ENCODE measurements at places on chromosomes 1 and 21.

DNA sequence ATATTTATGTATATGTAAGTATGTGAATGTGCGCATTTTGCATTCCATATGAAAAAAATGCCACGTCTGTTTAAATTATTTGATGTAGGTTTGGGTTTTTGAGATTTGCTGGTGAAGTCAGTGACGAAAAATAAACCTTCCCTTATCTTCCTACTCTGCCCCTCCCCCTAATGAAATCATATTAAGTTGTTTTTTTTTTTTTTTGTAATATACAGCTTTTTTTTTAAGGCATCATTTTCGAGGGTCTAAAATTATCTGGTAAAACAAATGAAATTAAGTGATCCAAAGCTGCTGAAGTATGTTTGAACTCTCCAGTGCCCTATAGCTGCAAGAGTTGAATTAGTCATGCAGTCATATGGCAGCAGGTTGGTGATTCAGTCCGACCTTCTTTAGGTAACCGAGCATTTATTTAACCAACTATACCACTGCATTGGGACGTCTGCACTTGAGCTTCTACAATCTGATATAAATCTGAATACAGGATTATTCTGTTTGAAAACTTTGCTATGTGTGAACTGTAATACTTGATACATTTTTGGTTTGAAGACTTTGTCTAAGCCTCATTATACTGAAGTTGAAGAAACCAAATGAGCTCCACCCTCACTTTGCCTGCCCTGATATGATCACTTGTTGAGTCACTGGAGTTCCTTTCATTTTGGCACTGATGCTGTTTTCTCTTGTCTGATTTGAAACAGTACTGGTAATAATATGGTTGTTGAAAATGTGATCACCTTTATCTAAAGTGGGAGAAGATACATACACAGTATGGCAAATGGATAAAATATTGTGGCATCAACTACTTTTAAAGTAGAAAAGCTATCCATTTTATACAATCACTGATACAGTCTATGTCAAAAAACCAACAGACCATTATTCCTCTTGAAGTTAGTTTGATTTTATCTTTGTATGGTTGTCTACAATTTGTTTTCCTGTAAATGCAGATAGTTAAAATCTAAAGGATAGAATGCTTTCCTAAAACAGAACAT is 11.7 kb downstream of the PDIK1L start:
- DNase-seq: no peak

DNA sequence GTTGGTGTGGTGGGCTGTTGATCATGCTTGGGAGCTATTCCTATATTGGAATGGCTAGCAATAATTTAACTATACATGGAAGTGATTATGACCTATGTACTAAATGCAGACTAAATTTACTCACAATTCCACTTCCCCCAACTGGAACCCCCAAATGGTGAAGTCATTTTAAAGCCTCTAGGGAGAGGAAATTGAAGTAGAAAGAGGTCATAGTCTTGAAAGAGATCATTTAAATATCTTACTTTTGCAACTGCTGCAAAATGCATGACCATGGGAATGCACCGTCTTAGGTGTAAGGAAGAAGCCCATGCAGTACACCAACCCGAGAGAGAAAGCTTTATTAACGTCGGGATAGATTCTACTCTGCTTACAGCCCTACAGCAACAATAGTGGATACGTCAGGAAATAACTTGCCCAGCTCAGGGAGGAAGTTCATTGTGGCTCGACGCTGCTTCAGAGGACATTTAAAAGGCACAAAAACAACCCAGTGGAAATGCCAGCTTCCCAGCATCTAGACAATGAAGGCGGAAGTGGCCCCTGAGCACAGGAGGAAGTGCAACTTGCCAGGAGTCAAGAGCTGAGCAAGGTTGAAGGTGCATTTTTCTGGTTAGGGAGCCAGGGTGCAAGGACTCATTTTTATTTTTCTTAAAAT is 26.5 kb downstream of the CYYR1 start:
- no peak for DNase-seq

DNA sequence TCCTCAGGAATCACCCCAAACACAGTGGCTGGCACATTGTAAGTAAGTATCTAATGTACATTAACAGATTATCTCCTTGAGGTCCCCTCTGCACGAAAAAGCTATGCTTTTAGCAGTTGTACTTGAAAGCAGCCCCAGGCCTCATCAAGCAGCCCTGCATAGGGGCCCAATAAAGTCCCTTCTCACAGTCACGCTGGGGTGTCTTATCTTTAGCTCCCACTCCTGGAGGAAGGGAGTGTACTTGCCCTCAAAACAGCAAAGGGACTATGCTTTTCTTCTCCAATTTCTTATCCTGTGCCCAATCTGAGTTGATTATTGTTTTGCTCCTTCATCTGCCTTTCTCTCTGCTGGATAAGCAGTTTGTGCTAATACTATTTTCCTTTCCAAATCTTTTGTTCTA is 168.8 kb upstream of the PLXNA2 start:
- no peak for DNase-seq

GRCh38 chr1:110857964-110858948 is 14.7 kb upstream of the CD53 start:
- DNase-seq: no peak

GRCh38 chr1:17108360-17108759 is 10.9 kb downstream of the PADI2 start:
- DNase-seq: no peak

GRCh38 chr1:160846281-160846680 is 16.4 kb downstream of the CD244 start:
- DNase-seq: no peak

DNA sequence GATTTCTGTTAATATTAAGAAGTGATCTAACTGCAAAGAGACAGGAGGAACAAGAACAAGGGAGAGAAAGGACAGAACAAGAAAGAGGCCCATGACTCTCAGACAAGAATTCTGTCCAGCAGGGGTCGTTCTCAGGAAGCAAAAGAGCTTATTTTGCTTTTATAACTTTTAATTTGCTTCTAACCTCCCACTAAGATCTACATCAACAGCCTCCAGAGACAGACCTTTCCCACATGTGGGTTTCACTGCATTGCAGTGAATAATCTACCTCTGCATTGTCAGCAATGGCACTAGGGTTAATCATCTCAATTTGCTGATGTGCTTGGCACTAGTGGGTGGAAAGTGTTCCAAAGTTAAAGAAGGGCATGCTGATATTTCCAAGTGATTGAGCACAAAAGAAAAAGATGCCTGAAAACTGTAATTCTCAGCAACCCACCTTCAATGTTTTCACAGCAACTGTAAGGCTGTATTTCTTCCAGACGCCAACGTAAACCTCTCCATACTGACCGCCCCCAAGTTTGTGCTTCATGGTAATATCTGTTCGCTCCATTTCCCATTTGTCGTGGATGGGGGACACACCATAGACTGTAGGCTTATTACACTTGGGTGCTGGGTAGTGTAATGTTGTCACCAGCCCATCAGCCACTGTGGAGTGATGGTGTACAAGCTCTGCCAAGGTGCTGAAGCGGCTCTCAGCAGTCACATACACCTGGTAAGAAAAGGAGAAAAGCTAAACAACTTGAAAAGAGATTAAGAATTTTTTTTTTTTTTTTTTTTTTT is 39.5 kb downstream of the TOR3A start:
- peak; percentile 61 for DNase-seq

GRCh38 chr1:231420299-231420958 is 1.7 kb downstream of the EGLN1 start:
- no peak for DNase-seq

DNA sequence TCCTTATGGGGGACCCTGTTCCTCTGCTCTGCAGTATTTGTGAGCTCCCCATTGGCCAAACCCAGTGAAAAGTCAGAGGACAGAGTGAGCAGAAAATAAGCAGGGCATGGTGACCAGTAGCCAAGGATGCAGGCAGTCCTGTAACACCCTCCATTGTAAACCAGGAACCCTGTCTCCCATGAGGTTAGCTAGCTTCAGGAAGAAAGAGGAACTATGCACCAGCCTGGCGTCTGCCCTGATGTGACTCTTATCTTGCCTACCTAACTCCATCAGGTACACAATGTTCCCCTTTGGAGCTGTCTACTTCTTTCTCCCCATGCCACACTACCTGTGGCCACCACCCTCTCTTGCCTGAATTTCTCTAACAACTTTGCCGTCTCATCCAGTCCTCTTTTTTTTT is 119.2 kb downstream of the LRIG2 start:
- no peak for DNase-seq

GRCh38 chr21:46054031-46054430 is 43.9 kb upstream of the COL6A2 start:
- DNase-seq: no peak

DNA sequence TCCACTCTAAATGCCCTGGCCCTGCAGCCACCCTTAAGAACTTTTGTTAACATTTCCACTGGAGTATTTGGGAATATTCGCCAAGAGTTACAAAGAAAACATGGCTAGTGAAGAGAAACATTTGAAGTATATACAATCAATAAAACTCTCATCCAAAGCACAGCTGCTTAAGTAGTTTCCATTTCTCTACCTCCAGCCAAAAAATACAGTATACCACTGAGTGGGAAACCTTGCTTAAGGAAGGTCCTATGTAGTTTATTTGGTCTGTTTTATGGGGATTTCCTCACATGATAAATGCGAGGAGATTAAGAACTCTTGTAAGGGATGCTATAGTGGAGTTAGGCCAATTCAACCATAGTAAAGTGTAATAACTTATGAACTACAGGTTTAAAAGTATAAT is 382.5 kb downstream of the NEGR1 start:
- DNase-seq: no peak

DNA sequence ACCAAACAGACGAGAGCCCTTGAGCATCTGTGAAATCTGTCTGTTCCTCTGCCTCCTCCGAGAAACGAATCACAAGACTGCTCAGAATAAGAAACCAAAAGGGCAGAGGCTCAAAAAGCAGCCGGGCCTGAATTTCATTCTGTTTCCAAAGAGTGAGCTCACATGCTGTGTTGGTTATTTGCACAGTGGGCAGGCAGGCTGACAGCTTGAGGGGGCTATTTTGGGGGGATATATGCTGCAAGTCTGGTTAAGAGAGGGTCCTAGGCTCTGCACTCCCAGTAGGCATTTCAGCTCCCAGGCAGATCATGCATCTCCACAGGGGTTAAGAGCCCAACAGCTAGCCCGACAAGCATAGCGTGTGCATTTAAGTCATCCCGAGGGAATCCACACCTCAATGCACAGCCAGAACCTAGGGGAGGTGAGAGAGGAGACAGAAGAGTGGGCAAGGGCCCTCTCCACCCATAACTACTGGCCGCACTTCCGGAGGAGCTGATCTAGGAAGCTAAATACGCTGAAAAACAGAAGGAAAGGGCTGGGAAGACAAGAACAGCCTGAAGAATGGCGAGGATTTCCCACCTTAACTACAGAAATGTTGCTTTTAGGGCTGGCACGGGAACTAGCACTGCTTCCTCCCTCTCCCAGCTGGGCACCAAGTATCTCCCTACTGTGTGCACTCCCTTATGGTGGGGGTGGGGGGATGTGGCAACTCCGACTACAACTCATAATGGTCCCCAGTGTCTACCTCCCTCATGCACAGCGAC is 3.7 kb downstream of the PGBD5 start:
- DNase-seq: no peak

DNA sequence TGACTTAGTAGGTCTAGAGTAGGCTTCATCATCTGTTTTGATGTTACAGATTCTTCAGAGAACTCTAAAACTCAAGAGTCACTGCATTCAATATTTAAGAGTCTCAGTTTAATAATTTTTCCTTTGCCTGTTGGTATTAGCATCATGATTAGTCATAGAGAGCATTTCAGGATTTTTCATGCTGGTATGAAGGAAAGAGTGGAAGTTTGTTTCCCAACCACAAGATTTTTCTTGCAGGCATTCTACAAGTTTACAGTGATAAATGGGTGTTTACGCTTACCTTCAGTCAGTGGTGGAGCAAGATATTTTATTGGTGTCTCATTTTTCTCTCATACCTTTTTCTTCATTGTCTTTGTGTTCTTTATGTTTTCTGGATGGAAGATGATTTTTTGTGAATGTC is 58.4 kb upstream of the MYOCOS start:
- no peak for DNase-seq

GRCh38 chr1:157105988-157106812 is 6.6 kb upstream of the ETV3L start:
- peak; percentile 16 for DNase-seq

DNA sequence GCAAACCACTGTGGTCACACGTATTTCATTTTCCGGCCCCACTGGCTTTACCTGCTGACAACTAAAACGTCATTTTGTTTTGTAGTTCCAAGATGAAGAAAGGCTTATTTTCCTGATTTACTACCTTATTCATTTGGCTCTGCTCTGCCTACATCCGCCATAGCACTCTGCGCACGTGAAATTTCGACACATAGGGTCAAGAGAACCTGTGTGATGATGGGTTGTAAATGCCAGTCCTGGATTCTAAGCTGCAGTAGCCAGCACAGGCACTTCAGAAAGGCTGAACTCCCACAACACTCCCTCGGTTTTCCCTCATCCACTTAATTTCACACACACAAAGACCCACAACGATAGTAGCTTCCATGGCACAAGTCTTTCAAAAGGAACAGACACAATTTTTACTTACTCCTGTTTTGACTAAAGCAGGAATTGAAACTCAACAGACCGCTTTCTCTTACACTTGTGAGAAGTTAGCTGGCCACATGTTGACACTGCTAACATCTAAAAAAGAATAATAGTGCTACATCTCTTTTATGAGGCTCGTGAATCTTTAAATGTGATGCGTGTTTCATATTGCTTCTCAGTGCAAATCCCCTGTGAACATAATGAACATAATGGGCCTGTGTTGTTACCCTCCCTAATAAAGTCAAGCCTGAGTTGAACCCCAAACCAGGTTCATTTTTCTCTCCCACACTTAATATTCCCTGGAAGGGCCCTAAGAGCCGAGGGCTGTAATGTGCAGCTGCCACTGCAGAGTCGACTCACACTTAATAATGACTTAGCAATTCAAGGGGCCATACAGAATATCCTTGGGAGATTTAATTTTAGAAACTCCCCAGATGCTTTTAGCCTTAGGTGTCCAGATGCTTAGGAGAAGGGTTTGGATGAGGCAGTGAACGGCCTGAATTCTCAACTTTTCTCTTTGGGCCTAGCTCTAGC is 1.5 kb upstream of the RUNX1 start:
- DNase-seq: no peak
